ENCODE measurements at places on chromosomes 7 and 10. TPM values are rescaled to one million over a fixed set of nuclear protein-coding genes. Genes with fewer than 3 reads are reported as not detected.

The DOCK4 gene
- 155 TPM for total RNA-seq

The PROSER2 gene
- total RNA-seq, result 11.2 TPM

The CC2D2B gene
- 0.88 TPM for total RNA-seq

The TWIST1 gene
- not detected for total RNA-seq

The ACHE gene
- total RNA-seq, result 4.9 TPM

The LIPM gene
- not detected for total RNA-seq

The INA gene
- 0.14 TPM for total RNA-seq

The EPHA1 gene
- total RNA-seq, result not detected

The TAS2R5 gene
- 0.47 TPM for total RNA-seq

The OR2A12 gene
- total RNA-seq, result not detected

The KAZALD1 gene
- 0.17 TPM for total RNA-seq

The MPP7 gene
- 6.8 TPM for total RNA-seq

The PRR15 gene
- 0.17 TPM for total RNA-seq

The GIMAP4 gene
- 408 TPM for total RNA-seq

Measured in dermis blood vessel endothelial cell (primary cell).